Stimulated activated CD4-positive, alpha-beta T cell treated with anti-CD3 and anti-CD28 coated beads, Interleukin-2, amount 100 ng/mL, for 24 hours (primary cell): ENCODE measurements at places on chromosomes 13 and 19.

DNA sequence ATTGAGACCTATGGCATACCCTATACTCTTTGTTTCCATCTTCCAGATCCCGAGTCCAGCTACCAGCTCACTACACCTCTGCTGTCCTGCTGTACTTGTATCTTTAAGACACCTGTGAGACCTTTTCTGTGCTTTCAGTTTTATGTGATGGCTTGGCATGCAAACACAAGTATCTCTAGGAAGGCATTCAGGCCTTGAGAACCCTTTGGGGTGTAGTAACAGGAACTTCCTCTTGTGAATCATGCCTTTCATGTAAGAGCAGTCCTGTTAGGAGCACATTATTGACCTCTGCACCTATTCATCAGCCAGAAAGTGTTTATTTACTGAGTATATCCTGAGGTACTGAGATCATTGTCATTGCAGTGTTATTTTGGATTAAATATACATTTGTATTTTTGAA is 87.0 kb upstream of the HTR2A start:
- no peak for DNase-seq

GRCh38 chr13:91955546-91956355 is 557.3 kb downstream of the GPC5 start:
- DNase-seq, result no peak

DNA sequence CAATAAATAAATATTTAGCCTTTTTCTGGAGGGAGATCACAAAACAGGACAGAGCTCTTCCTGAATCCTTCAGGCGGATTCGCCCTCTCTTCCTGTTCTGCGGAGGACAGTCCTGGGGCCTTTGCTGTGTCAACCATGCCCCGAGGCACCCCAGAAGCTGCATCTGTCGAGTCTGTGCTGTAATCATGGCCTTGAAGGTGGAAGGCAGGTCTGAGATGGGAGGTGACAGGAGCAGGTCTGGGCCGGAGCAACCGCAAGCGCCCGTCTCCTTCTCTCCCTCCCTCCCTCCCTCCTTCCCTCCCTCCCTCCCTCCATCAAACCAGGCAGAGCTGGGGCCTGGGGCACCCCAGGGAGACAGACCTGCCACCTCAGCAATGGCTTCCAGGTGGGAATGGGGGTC is 4.6 kb upstream of the FXYD3 start:
- no peak for DNase-seq

DNA sequence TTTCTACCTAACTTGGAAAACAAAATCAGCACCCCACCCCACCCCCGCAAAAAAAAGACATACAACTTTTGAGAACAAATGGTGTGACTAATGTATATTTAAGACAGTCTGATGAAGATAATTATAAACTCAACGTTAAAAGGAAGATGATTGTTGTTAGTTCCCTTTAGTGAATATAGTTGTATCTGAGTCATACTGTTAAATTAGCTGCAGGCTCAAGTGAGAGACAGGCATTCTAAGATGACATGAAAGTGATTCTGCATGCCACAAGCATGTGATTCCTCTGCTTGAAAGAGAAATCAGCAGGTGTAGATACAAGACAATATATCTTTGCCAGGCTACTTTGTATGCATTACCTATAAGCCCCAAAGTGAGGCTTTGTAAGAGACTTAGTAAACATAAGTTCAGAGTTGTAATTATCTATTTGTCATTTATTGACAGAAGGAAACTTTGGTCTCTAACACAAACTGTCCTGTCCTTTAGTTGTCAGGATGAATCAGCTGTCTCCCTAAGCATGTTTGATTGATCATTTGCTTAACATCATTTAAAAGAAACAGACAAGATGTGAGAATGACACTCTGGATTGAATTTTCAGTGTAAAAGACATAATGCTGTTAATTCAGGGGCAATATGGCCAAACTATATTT is 319.4 kb upstream of the HTR2A start:
- no peak for DNase-seq

- no peak for DNase-seq
Measured at GRCh38 chr13:19182536-19182935, 912 bp upstream of the TUBA3C start.

GRCh38 chr13:96646101-96646500 is 348.2 kb downstream of the OXGR1 start:
- DNase-seq, result no peak

- DNase-seq, result no peak
Measured at GRCh38 chr19:35822579-35822978, 9.9 kb upstream of the PRODH2 start.

- DNase-seq, result peak; percentile 53
Measured at GRCh38 chr13:46751811-46752635, 44.9 kb downstream of the ESD start.

DNA sequence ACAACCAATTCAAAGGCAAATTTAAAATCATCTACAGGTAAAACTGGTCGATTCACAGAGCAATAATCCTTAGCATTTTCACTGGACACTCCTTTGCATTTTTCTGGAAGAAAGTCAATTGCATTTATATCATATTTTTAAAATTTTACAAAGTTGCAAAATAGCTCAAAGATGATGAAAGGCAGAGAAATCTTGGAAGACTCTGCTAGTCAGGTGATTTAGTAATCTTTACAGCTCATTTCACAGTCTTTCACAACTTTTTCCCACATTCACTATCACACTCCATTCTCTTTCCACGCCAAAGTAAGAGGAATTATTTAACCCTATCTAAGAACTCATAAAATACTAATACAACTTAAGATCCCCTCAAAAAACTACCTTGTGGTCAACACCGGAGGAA is 1063.8 kb downstream of the EFNB2 start:
- DNase-seq, result no peak

DNA sequence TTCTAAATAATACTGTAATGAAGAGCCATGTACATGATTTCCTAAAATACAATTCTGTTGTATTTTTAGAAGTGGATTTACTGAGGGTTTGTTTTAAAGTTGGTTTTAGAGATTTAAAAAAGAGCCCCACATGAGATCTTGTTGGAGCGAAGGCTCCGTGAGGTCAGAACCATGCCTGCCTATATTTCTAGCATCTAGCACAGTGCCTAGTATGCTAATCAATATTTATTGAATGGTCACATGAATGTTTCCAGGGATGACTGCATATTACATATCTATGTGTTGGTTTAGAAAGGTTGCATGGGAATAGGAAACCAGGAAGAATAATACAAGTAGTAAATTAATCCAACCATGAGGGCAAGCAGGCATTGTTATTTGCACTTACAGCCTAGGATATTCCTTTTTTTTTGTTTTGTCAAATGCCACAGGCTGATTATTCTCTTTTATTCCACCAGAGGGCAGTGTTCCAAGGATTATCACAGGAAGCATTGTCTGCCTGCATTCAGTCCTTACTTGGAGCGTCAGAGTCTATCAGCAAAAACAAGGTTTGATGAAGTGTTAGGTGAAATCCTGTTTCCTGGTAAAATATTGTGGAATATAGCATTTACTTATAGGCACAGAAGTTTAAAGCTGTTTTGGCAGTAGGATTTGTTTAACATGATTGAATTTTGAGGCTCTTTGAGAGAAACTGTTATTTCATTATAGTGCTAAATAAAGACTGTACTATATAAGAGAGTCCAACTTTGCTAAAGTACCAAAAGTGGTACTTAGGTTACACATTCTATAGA is 46.8 kb downstream of the COG3 start:
- no peak for DNase-seq

- DNase-seq, result no peak
Measured at GRCh38 chr19:37954421-37954874, 47.4 kb downstream of the SIPA1L3 start.

GRCh38 chr19:8242211-8242821 is 33.1 kb downstream of the CERS4 start:
- no peak for DNase-seq

GRCh38 chr19:5109560-5109959 is 140.6 kb downstream of the KDM4B start:
- no peak for DNase-seq

DNA sequence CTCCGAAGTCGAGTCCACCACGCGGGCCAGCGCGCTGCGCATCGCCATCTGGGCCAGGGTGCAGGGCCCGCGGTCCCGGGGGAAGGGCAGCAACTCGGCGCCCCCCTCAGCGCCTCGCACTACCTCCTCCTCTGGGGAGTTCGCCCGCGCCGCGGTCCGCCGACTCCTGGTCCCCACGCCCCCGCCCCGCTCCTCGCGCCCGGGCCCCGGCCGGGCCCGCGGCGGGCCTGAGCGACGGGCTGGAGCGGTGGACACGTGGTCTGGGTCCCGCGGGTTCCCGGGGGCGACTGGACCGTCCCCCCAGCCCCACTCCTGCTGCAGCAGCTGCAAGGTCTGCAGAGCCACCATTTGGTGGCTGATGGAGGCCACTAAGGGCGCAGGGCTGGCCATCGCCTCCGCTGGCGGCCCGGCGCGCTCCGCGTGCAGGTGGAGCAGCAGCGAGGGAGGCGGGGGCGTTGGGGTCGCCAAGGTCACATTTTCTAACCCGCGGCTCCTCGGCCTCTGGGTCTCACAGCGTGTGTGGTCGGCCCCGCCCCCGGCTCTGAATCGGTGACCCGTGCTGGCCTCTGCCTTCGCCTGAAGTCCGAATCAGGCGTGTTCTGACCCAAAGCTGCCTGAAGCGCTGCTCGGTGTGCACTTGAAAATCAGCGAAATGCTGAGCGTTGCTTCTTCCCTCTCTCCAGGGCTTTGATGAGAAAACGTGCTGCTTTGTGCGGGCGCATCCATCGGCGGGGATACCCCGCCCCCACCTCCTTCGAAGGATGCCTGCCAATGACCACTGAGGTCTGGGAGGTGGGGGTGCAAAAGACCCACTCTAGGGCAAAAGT is at the start of gene DLEU7:
Gene DLEU7, minus strand, starts transcription at position 436 of the 827 bp plus-strand sequence. Its CDS starts 46 bp downstream, at position 390.
- DNase-seq, result no peak

- no peak for DNase-seq
Measured at GRCh38 chr13:30341815-30342570, 34.6 kb upstream of the KATNAL1 start.

GRCh38 chr13:43270130-43270830 is 246.9 kb downstream of the DNAJC15 start:
- no peak for DNase-seq

DNA sequence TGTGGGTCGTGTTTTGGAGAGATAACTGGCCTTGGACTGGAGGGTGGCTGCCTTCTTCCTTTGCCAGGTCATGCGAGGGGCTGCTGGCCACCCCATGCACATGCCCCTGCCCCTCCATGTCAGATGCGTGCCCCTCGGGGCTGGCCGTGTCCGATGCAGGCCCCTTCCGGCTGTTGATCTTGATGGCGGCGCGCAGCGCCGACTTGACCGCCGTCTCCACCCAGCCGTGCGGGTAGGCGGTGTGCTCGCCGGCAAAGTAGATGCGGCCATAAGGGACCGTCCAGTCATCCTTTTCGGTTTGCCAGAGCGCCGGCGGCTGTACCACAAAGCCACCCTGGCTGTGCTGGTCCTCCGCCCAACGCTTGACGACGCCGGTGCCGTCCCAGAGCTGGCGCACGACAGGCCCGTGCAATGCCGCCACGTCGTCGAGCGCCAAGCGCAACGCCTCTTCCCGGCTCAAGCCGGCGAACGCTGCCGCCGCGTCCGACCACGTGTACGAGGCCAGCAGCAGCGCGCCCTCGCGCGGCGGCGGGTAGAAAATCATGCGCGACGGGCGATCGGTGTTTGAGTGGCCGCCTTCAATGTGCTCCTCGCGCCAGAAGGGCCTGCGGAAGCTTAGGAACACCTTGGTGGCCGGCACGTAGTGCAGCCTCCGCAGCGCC is 6.9 kb downstream of the IL4I1 start:
- DNase-seq, result peak; percentile 78

DNA sequence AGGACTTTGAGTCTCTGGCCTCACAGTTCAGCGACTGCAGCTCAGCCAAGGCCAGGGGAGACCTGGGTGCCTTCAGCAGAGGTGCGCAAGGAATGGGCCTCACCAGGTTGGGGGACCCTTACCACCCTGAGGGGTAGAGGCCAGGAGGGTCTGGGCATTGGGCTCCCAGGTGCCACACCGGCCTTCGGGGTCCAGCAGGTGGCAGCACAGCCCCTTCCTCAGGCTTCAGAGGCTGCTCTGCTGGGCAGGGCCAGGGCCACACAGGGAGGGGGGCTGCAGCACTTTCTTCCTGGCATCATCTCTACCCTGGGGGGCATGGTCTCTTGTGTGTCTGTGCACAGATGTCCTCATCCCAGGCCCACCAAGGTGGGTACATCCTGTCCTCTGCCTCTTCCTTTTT is 12.9 kb downstream of the PIN1 start:
- peak; percentile 28 for DNase-seq

GRCh38 chr19:28153123-28153522 is 1059.8 kb downstream of the UQCRFS1 start:
- no peak for DNase-seq

GRCh38 chr13:100722517-100722916 is 47.9 kb upstream of the TMTC4 start:
- DNase-seq, result no peak

- no peak for DNase-seq
Measured at GRCh38 chr13:109093998-109094397, 464.6 kb downstream of the MYO16 start.

DNA sequence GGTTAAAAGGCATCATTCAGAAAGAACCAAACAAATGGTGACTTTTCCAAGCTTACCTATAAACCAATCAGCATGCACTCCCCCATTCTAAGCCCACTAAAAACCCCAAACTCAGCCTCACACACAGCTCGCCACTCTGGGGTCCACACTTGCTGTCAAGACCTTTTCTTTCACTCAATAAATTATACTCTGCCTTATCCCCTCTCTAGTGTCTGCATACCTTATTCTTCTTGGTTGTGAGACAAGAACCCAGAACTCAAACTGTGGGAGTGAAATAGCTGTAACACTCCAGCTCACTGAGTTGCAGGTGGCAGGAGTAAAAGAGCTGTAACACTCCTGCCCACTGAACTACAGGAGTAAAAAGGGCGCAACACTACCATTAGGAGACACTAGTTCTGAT is 559.0 kb downstream of the TBC1D4 start:
- no peak for DNase-seq

- DNase-seq, result no peak
Measured at GRCh38 chr19:5971714-5972354, 6.1 kb downstream of the RANBP3 start.

DNA sequence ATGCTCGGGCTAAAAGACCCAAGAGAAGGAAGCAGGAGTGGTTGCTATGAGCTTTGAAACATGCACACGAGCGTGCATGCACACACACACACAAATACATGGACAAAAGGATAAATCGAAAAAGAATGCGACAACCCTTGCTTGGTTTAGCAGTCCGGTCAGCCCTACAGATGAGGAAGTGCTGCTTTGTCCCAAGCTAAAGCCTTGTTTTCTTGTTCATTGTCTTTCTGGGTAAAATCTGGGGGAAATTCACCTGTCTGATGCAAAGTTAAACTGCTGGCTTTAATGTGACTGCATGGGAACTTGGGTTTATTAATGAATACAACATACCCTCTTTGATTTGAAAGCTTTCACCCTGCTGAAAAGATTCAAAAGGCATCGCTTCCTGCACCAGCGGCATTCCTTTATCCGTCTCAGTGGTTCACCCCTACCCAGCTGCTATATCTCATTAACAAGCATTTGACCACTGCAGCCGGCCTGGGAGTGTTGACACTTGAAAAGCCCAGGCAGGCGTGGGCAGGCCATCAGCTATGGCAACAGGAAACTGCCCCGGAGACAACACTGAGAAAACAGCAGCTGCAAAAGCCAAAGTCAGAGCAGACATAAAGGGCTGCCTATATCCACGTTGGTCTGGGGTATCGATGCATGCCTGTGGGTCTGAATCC is 301.7 kb downstream of the NDFIP2 start:
- DNase-seq, result no peak

- peak; percentile 79 for DNase-seq
Measured at GRCh38 chr19:41753936-41754529, 1.3 kb upstream of the CEACAM6 start.
